Lung (tissue), 17 donors: ENCODE measurements at places on chromosomes 12 and 14. TPM values are rescaled to one million over a fixed set of nuclear protein-coding genes. Genes with fewer than 3 reads are reported as not detected.

- peak; percentile 42 for DNase-seq
These were observed 161.7 kb downstream of the ALX1 start for GRCh38 chr12:85441741-85442140.

- no peak for DNase-seq
These were observed 1.2 kb upstream of the BMAL2 start for GRCh38 chr12:27331291-27331926.

Gene RFX4
- total RNA-seq, result not detected

Gene CSRP2
- total RNA-seq, result 16.0 TPM
